ENCODE measurements at places on chromosomes 5 and 9.

DNA sequence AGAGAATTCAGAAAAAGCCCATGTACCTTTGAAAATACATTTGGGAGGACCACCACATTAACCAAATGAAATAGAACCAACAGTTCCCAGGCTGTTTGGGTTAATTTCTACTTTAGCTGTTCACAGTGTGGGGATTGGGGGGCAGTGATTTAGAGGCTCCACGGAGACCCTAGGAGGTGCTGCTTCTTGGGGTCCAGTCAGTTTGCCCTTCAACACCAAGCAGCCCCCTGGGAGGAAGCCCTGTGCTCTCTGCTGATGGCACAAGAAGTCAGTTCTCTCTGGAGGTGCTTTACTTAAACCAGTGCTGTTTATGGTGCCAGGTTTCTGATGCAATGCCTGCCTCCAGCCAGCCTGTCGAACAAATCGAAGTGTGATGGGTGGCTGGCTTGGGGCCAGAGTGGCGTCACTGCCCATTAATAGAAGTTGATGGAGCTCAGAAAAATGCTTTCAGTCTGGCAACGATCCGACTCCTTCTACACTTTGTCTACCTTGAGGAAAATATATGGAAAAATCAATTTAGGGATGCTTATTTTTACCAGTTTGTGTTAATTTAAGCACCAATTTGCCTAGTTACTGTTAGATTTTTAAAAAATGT, 134.0 kb downstream of the SNX18 start:
- no peak for DNase-seq

- no peak for DNase-seq
These were observed 119.6 kb upstream of the KLF9 start for GRCh38 chr9:70534061-70534460.

DNA sequence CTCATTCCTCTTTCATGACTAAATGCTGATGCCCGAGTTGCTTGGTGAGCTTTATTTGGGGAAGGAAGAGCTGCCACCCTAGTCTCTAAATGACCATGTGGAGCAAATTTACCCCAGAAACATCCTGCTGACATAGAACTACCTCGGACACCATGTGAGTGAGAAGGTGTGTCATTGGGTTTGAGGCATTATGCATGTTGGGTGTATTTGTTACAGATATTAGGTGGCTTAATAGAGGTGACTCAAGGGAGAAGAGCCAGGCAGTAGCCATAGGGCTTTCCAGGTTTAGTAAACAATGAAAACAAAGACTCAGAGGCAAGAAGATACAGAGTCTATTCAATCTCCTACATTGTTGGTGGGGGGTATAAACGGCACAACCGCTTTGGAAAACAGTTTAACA, 581.5 kb downstream of the CCDC171 start:
- DNase-seq: no peak

DNA sequence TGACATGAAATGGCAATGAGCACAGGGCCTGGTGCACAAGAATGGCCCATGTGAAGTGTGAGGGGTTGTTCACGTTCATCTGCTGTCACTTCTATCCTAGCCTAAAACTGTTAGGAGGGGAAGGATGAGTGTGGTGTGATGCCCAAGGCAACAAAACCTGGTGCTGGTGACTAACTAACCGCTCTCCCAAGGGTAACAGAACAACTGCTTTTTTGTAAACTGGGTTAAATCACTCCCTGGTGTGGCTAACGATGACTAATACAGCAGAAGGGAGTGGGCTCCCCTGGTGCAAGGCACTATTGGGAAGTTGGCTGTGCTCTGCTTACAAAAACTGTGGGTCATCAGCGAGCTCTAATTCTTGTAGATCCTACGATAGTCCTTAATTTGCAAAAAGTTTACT, 103.2 kb upstream of the VCAN start:
- no peak for DNase-seq

GRCh38 chr5:126355940-126356339, 67.3 kb upstream of the GRAMD2B start:
- DNase-seq: no peak

DNA sequence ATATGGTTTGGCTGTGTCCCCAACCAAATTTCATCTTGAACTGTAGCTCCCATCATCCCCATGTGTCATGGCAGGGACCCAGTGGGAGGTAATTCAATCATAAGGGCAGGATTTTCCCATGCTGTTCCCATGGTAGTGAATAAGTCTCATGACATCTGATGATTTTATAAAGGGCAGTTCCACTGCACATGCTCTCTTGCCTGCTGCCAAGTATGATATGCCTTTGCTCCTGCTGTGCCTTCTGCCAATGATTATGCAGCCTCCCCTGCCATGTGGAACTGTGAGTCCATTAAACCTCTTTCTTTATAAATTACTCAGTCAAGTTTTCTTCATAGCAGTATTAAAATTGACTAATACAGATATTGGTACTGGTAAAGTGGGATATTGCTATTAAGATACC, 42.4 kb downstream of the MARCHF11 start:
- DNase-seq: no peak

DNA sequence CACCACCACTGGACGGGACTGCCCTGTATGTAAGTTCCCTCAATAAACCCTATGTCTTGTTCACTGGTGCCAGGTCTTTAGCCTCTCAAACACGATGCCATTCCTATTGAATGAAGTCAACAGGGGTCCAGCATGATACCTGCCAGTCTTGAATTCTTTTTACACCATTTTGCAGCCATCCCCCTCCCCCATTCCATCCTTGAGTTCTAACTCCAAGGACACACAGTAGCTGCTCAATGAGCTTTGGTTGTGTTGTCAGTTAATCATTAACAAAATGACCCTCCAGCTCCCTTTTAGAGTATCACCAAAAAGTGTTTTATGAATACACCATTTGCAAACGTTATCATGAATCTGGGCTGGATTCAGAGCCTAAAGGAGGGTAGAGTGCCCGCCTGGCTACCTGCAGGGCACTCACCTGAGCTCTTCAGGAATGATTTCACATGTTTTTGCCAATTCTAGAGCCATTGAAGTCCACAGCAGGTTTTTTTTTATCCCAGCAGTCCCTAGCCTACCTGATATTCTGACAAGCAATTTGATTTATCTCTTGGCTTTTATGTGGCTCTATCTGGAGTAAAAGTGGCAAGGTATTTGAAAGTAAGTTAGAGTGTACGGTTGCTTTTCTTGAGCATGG, 271.8 kb downstream of the SMARCA2 start:
- no peak for DNase-seq

DNA sequence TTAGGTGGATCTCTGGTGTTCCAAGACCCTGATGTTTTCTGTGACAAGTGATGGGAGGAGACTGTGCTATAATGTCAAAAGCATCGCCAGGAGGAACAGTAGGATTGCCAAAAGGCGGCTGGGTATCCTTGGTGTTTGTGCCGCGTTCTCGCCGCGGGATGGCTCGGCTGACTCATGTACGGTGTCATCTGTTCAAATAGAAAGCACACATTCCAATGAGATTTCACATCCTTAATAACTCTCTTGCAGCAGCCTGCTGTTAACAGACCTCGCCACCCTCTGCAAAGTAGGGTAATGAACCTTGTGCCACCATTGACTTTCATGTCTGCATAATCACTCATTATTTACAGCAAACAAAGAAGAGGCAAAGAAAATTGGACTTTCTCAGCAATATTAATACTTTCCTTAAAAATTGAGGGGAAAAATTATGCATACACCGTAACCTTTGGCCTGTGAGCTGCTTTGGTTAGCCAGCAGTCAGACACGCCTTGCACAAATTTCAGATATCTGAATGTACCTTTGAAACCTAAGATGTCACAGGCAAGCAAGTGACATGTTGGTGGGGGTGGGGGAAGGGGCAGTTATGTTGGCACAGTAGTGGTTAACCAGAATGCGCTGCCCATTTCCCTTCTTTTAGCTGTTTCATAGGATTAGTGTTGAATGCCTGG, 289.4 kb downstream of the EFNA5 start:
- DNase-seq: no peak

GRCh38 chr5:85515588-85515987, 1102.2 kb upstream of the COX7C start:
- no peak for DNase-seq

- DNase-seq: no peak
These were observed 159.8 kb downstream of the TMC1 start for GRCh38 chr9:72681283-72681630.

DNA sequence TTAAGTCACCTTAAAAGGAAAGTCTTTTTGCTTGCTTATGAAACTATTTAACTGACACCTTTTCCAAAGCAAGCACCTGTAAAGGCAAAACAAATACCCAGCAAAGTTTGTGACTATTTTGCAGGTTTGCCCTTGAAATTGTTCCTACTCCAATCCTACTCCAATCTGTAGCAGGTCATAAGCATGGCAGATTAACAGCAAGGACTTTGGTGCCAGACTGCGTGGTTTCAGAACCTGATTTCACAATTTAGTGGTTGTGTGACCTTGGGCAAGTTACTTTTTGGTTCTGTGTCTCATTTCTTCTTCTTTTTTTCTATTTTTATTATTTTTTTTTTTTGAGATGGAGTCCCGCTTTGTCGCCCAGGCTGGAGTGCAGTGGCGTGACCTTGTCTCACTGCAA, 282.1 kb downstream of the RFX3 start:
- DNase-seq: no peak

DNA sequence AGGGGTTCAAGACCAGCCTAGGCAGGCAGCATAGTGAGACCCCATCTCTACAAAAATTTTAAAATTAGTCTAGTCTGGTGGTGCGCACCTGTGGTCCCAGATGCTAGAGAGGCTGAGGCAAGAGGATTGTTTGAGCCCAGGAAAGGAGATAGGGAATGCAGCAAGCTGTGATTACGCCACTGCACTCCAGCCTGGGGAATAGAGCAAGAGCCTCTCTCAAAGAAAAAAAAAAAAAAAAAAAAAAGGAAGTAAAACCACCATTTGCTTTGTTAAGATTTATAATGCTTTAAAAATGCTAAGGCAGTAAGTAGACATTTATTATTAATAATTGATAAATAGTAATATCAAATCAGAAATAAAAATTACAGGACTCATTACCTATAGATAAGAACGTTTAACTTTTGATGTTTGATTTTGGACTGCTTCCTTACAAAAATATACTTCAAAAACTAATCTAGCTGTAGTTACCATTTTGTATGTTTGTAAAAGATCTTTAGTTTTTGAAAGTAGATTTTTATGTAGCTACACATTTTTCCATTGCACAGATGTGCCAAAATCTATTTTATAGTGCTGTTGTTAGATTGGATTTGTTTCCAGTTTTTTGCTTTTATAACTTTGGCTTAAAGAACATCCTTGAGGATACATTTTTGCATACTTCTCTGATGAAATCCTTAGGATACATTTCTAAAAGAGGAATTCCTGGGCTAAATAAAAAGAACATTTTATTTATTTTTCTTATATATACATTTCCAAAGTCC, 86.4 kb downstream of the INIP start:
- no peak for DNase-seq

DNA sequence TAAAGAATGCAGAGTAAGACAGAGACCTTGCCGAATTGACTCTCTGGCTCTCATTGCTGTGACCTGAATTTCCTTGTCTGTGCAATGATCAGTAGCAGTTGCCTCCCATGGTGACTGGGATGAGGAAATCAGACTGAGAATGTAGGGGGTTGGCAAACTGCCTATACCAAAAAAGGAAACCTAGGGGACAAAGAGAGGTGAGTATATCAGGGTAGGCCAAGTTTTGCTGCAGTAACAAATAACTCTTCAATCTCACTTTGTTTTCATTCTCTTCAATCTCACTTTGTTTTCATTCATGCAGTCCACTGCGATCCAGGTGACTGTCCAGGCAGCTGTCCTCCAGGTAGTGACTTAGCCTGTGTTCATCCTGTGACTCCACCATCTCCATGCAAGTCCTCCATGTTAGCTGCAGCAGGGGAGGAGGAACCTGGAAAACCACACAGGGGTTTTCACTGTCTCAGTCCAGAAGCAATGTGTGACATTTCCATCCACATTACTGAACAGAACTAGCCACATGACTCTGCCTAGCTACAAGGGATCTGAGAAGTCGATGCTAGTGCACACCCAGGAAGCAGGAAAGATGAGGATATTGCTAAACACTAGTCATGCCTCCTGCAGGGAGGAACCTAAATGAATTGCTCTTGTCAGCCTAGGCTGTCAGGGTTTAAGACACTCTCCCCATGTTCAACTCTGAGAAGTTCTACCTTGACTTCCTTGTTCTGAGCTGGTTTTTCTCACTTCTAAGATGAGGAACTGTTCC, 26.0 kb downstream of the TMEM174 start:
- DNase-seq: no peak

- DNase-seq: no peak
These were observed 145.7 kb upstream of the SMIM23 start for GRCh38 chr5:171639966-171640365.

- DNase-seq: peak; percentile 65
These were observed 132.6 kb downstream of the MRPL36 start for GRCh38 chr5:1666812-1667588.

DNA sequence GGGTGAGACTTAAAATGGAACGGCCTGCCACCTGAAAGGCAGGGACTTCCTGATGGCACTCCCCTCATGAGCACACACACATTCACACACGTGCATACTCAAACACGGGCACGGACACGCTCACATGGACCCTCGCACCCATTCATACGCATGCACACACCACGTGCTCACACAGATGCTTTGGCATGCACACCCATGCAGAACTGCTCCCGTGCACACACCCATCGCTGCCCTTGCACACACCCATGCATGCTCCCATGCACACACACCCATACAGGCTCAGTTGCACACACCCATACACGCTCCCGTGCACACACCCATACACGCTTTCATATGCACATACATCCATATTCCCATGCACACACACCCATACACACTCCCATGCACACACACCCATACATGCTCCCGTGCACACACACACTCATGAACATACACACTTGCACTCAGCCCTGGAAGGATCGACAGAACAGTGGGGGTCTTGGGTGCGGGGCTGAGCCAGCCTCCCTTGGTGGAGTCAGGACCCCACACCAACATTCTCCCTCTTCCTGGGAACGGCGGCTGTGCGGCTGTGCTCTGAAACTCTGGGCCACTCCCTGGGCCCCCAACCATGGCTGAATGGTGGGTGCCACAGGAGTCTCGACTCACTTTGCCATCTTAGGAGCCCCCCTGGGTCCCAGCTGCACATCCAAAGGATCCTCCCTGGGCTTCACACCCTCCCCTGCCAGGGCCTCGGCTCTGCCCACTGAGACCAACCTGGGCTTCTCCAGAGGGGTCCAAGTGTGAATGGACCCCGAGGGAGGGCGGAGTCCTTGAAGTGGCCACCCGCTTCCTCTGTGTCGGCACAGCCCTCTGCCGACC, 115.2 kb downstream of the RXRA start:
- DNase-seq: no peak

- no peak for DNase-seq
These were observed 6.9 kb upstream of the UBAC1 start for GRCh38 chr9:135968083-135968476.

Measured in NCI-H146 (cell line).